ENCODE measurements at places on chromosomes 1 and 21.

GRCh38 chr1:212520746-212521145, 87.8 kb upstream of the ATF3 start:
- no peak for DNase-seq

GRCh38 chr1:96519851-96520578, 201.6 kb upstream of the PTBP2 start:
- DNase-seq, result no peak

- DNase-seq, result no peak
Measured at GRCh38 chr1:61426254-61426653, 298.7 kb downstream of the TM2D1 start.

DNA sequence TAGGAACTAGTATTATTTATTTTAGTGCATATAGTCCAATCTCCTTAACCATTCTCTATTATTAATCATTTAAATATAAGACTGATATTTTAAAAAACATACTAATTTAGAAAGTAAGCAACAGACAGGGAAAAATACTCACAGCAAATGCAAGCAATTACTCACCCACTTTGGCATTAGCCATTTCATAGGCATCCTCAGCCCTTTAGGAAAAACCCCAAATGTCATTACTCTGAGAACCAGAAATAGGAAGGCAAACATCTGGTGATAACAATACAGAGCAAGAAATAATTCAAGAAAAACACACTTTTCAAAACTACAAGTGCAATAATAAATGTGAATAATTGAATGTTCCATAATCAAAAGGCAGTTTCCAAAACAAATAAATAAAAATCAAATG, 545.1 kb downstream of the PLPP3 start:
- DNase-seq, result peak; percentile 20

DNA sequence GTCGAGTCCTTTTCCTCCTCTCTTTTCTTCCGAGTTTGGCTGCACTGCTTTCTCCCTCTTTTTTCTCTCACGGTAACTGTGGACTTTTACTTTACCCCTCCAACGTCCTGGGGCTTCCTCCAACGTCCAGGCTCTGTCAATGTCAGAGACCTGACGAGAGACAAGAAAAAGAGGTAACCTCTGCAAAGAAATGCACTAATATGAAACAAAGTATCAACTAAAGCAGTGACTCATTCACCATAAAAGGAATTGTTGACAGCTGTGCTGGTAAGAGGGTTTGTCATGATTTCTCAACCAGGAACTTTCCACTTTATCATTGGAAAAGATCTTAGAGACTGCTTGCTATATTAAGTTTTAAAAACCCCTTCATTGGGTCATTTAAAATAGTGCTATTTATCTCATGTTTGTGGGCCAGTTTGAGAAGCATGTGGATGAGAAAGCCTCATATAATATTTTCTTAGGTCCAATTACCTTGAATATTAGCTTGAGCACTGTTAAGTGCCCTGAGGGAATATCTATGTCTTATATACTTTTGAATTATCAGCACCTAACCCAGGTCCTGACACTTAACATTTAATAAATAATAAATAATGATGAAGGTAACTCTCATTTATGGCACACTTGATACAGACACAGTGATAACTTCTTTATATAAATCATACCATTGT, at the start of gene GBP2:
Gene GBP2, minus strand, starts transcription at position 202 of the 668 bp plus-strand sequence. CDS start 4,148 bp downstream, outside the sequence.
- DNase-seq, result peak; percentile 94

GRCh38 chr21:45288441-45288841, 746 bp upstream of the POFUT2 start:
- DNase-seq, result no peak

DNA sequence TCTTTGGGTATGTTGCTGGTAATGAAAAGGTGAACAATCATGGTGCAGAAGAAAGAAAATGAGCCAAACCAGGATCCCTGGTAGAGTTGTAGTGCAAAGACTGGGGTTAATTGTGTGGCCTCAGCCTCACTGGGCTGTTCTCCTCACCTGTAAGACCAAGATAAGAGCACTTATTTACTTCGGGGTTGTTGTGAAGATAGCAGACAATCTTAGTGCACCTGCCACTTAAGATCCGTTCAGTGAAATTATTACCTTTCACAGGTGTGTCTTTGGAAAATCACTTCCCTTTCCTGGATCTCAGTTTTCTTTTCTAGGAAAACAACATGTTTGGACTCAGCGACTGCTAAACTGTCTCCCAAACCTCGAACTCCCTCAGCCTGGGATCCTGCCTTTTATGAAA, 1.3 kb upstream of the FGGY start:
- no peak for DNase-seq

DNA sequence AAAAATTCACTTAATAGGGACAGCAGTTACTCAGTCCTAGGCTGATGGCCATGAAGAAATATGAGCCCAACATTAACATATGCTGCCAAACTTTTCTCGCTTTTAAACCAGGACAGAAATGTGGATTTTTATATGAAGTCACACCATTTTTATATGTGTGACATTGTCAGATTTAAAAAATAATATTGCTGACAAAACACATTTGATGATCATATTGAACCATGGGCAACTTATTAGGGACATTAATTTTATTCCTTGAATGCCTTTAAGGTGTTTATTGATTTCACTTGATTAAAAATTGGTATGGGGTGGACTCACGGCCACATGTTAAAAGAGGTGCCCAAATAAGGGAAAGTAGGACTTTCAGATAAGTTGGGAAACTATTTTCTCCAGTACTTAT, 58.6 kb downstream of the RPRD2 start:
- DNase-seq, result no peak

GRCh38 chr21:28827422-28827821, 165.3 kb downstream of the LTN1 start:
- DNase-seq, result peak; percentile 93

DNA sequence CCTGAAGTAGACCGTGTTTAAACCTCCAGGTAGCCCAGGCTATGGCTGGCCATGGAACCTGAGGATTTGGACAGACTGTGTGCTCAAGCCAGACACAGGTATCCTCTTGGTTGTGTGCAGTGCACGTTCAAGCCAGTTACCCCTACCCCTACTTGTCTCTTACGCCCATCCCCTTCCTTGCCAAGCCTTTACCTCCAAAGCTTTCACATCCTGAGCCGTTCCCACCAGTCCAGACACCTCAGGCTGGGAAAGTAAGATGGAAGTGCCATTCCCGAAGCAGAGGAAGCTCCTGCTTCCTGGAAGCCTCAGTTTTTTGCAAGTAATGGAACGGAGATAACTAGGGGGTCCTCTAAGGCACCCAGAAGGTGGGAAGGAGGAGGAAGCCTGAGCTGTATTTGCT, 41.5 kb upstream of the HMGB4 start:
- no peak for DNase-seq

GRCh38 chr1:158978730-158979129, 31.0 kb upstream of the IFI16 start:
- DNase-seq, result no peak

- DNase-seq, result no peak
Measured at GRCh38 chr1:98205291-98206017, 284.6 kb upstream of the DPYD start.

DNA sequence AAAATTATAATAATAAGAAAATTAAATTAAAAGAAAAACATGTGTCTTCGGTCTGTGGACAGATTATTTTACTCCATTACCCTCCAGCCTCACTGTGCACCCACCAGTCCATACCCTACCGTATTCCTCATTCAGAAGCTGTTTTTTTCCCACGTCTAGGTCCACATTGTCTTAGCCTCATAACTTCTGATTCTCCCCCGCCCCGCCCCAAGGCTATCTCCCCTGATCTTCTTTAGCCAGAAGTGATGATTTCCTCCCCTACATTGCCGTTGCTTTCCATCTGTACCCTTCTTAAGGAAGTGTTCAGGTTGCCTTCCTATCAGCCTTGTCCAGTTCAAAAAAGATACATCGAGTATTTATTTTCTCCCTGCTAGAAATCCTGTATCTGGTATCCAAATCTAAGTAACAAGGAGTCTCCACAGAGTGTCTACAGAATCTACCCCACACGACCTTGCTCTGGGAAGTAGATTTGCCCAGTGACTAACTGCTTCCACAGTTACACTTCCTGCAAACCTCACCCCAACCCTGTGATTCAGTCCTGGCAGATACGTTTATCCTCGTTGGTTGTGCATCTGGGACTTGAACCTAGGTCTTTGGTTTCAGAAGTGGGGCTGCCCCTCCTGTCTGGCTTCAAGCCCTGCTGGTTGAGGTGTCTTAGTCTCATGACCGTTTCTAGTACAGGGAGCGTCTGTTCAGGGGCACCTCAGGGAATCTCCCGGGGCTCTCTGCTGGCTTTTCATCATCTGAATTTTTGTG, 470.2 kb downstream of the CAMTA1 start:
- peak; percentile 89 for DNase-seq

DNA sequence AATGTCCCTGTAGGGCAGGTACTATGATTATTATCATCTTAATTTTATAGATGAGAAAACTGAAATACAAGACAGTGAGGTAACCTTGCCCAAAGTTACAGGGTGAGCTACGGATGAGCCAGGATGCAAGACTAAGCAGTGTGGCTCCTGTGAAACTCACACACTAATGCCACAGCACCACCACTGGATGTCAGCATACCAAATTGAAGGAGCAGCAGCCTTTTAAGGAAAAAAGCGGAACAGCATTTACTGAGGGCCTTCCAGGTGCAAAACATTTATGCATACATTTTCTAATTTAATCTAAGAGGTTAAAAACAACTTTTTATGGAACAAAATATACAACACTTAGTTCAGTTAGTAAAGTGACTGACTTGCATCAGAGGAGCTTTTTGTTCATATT, 41.7 kb downstream of the SEC16B start:
- peak; percentile 47 for DNase-seq

GRCh38 chr1:208278638-208279037, 34.5 kb upstream of the PLXNA2 start:
- DNase-seq, result no peak

- peak; percentile 51 for DNase-seq
Measured at GRCh38 chr1:185144233-185144632, 12.5 kb downstream of the TRMT1L start.

DNA sequence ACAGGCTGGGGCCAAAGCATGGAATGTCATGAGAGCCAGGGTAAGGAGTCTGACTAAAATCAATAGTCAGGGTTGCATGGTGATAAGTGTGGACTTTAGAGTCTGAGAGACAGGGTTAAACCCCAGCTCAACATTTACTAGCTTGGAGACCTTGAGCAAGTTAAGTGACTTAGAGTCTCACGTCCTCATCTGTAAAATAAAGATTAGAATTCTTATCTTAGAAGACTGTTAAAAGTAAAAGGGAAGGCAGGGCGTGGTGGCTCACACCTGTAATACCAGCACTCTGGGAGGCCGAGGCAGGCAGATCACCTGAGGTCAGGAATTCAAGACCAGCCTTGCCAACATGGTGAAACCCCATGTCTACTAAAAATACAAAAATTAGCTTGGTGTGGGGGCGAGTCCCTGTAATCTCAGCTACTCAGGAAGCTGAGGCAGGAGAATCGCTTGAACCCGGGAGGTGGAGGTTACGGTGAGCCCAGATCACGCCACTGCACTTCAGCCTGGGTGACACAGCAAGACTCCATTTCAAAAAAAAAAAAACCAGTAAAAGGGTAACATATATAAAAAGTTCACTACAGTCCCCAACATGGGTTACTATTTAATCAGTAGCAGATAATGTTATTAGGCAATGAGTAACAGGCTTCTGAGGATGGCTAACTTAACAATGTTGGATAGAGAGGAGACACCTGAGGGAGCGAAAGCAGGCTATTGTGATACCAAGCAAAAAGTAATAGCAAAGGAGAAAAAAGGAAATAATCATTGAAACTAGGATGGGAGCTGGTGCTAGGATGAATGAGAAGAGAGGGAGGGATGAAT, 20.8 kb downstream of the TMCO1 start:
- DNase-seq, result no peak

DNA sequence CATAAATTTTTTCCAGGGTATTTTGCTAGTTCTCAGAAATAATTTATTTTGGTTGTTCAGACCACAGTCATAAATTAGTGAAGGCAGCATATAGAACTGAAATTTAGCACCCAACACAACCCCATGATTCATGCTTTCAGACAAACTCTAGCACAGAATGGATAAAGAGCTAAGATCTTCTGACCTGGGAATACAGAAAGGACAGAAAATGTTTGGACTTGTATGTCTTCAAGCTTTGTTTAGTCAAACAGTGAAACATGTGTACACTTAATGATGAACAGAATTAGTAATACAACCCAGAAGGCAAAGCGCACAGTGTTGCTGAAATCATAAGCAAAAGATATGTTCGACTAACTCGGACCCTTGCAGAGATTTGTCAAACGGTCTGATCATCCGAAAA, 205.6 kb downstream of the APP start:
- DNase-seq, result no peak

DNA sequence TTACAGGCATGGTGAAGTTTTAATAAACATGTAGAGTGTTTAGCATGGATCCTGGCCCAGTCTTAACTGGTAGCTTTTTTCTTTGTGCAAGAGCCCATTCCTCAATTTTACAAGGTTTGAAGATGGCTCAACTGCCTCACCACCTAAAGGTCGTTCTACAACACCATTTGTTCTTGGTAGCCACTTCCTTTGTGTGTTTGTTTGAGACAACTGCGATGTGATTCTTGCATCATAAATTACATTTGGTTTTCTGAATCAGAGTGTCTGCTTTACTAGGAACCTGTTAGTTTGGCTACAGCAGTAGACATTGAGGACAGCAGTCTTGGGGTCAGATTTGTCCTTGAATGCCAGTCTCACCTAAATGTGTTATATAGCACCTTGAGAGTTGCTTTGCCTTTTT, 3.3 kb downstream of the PLEKHM2 start:
- no peak for DNase-seq

- DNase-seq, result no peak
Measured at GRCh38 chr1:170471398-170472053, 60.4 kb upstream of the GORAB start.

GRCh38 chr1:50667272-50667671, 244.0 kb upstream of the DMRTA2 start:
- no peak for DNase-seq

- peak; percentile 76 for DNase-seq
Measured at GRCh38 chr1:53733975-53734649, 4.9 kb downstream of the GLIS1 start.

- DNase-seq, result no peak
Measured at GRCh38 chr1:25668931-25669573, 52.5 kb downstream of the MAN1C1 start.

DNA sequence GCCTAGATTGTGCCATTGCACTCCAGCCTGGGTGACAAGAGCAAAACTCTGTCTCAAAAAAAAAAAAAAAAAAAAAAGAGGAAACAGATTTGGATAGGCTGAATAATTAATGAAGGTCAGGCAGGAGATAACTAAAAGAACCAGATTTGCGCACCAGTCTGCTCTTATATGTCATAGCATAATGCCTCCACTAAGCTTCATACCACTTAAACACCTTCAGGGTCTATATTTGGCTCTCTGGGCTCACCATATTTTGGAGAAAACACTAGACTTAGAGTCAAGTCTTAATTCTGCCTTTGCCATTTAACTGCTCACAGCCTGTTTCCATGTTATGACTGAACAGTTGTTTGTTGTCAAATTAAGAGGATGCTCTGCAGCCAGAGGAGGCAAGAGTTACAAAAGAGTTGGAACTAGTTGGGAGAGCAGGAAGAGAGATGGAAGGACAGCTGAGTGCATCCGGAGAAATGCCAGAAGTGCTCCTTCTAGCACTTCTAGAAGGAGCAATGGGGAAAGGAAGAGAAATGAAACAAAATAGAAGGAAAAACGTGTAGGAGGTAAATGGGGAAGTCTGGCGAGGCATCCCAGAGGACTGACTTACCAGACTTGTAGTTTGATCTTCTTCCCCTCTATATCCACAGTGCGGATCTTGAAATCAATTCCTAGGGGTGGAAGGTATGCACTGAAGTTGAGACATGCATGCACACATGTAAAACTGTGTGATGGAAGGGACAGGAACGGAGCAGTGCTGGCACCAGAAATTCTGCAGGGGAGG, 1.8 kb downstream of the RAB13 start:
- DNase-seq, result no peak

GRCh38 chr1:26999440-26999987, 6.0 kb downstream of the TRNP1 start:
- peak; percentile 93 for DNase-seq
